ENCODE measurements at places on chromosomes 2 and 18.

DNA sequence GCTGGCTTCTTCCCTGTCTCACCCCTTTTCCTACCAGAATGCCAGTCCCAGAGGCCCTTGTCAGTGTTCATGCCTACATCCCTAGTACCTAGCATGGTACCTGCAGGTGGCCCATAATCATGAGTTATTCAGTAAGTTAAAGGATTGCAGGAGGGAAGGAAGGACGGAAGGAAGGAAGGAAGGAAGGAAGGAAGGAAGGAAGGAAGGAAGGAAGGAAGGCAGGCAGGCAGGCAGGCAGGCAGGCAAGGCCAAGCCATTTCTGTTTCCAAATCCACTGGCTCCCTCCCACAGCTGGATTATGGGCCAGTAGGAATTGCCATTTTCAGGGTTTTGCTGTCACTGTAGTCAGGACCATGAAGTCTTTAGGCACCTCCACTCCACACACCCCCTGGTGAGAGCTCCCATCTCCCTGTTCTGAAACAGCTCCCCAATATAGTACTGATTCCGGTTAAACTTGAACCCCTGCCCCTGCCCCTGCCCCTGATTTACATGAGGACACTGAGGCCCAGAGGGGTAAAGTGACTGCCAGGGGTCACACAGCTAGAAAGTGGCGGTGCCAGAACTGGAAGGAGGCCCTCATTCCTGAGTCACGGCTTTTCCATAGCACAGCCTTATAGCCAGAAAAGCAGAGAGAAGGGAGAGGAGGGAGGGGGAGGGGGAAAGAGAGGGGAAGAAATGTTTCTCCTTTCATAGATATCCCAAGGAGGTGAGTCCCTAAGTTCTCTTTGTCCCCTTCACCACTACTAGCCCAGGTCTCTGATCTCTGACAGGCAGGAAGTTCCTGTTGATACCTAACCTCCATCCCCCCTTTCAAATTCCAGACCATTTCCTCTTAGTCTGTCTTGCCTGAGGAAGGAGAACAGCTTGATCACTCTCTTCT, 12.2 kb upstream of the TNS1 start:
- no peak for DNase-seq
- H3K4me1 ChIP-seq = peaks cover 43% of the 10 kb centered on the region
- no peak overlapping the region for H3K4me3 ChIP-seq
- H3K36me3 ChIP-seq = no peaks in the 10 kb centered on the region
- no peak overlapping the region for H3K27ac ChIP-seq

DNA sequence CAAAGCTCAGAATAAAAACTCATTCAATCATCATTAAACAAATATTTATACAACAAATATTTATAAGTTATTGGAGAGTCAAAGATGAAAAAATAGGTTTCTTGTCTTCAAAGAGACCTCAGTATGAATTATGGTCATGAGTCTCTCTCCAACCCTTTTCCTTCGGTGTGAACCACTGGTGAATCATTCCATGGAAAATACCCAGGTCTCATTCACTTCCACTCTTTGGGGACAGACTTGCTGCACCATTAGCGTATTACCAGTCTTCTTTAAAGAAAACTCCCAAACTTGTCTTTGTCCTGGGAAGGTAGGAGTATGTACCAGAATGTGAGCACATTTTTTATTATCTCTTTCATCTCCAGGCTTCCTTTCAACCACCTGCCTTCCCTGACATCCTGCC, 257.4 kb upstream of the RBMS1 start:
- H3K4me1 ChIP-seq = peaks cover 51% of the 10 kb centered on the region
- no peaks in the 10 kb centered on the region for H3K27me3 ChIP-seq
- peak overlapping the region; percentile 62 for H3K27ac ChIP-seq

GRCh38 chr2:127371037-127371436, 16.7 kb downstream of the MAP3K2 start:
- no peaks in the 10 kb centered on the region for H3K27me3 ChIP-seq
- peaks cover 19% of the 10 kb centered on the region for H3K36me3 ChIP-seq
- no peak for DNase-seq
- no peak overlapping the region for H3K4me3 ChIP-seq
- H3K4me1 ChIP-seq = peaks cover 14% of the 10 kb centered on the region

DNA sequence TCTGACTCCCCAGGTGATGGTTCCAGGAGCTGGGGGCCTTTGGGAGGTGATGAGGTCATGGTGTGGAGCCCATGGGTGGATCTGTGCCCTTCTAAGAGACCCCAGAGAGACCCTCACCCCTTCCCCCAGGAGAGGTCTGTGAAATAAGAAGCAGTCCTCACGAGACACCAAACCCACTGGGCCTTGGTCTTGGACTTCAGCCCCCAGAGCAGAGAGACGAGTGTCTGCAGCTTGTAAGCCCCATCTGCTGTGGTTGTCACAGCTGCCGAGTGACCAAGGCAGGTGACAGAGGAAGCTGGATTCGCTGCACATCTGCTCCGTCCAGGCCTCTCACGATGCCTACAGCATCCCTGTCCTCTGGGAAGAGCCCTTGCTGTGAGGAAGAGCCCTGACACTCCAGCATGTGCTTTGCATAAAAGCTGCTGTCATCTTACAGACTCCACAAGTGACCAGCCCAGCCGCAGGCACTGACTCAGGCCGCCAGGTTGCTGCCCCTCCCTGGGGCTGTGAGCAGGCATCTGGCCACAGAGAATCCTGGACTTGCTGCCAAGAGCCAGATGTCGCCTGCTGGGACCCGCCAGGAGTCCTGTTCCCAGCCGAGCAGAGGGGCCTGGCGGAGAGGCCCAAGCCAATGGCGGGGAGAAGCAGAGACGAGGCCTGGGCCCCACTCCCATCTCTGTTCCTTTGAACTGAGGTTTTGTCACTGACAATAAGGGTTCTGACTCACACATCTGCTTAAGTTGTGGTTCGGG, 150.8 kb downstream of the PXDN start:
- no peaks in the 10 kb centered on the region for H3K36me3 ChIP-seq
- H3K4me1 ChIP-seq = peaks cover 10% of the 10 kb centered on the region

DNA sequence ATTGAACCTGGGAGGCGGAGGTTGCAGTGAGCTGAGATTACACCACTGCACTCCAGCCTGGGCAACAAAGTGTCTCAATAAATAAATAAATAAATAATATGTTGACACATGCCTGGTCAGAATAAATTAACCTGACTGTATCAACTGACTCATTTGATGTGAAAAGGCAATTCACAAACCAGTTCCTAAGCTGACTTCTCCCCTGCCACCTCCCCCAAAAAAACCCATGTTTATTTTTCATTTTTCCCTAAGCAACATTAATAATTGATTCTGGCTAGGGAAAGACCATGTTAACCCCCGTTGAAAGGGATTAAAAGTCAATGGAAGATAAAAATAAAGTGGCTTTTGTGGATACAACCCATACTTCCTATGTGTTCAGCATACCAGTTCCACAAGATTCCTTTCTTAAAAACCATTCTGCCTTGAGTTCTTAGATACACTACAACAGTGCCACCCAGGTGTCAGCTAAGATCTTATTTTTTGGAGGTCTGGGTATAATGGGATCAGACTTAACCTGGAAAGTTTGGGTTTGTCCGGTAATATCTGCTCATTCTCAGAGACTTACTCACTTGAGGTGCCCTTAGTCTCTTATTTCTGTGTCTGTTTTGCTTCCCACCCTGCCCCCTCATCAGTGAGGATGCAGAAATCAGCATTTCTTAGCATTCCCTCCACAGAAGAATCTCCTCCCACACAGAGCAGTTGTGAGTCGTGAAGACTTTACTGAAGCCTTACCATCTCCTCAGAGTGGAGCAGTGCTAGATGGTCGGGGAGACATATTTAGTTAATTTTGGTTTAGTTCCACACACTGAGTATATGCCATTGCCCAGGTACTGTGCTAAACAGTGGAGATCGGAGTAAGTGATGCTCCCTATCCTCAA, 10.1 kb upstream of the MCFD2 start:
- peaks cover 17% of the 10 kb centered on the region for H3K36me3 ChIP-seq
- no peak overlapping the region for H3K4me3 ChIP-seq
- no peak for DNase-seq
- H3K27ac ChIP-seq = no peak overlapping the region

DNA sequence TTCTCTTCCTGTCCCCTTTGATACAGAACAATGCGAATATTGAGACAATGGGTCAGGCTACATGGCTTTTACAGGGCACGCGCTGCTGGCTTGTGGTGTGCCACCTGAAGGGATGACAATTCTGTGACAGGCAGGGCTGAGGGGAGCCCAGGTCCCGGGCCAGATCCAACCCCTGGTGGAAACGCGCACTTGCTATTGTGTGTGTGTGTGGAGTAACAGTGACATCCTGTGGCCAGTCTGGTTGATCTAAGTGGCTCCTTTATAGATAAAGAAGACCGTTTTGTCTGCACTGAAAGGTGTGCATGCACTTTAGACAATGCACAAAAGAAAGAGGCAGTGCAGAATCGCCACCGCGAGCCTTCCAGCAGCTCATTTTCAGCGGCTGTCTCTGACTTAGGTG, 273.6 kb downstream of the HRH4 start:
- peaks cover 15% of the 10 kb centered on the region for H3K27me3 ChIP-seq
- H3K4me3 ChIP-seq = no peak overlapping the region
- no peaks in the 10 kb centered on the region for H3K36me3 ChIP-seq
- DNase-seq = peak; percentile 80
- no peaks in the 10 kb centered on the region for H3K4me1 ChIP-seq

DNA sequence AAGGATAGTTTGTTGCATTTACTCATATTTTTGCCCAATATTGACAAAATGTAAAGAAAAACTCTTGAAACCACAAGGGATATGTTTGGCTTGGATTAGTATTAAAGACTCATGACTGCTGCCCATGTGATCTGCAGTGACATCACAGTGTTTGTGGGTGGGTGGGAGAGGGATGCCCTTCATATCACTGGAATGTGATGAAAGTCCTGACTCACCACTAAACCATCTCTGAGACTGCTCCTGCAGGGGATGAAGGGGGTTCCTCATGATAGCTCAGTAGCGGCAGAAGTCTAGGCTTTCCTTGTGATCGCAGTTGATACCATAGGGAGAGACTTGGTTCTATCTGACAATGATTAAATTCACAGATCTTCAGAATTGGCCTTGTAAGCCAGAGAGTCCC, 451.2 kb downstream of the CNTNAP5 start:
- no peak for DNase-seq
- H3K27ac ChIP-seq = no peak overlapping the region
- no peaks in the 10 kb centered on the region for H3K36me3 ChIP-seq
- H3K4me3 ChIP-seq = no peak overlapping the region

DNA sequence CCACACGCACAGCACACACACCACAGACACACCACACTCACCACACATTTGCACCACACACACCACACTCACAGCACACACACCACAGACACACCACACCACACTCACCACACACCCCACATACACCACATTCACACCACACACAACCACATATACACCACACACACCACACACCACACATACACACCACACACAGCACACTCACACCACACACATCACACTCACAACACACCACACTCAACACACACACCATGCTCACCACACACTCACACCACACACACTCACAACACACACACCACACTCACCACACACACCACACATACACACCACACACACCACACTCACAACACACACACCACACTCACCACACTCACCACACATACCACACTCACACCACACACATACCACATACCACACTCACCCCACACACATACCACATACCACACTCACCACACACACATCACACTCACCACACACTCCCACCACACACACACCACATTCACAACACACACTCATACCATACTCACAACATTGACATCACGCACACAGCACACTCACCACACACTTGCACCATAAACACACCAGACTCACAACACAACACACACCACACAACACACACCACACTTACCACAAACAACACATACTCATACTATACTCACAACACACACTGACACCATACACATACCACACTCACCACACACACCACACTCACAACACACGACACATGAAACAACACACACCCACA, 60.0 kb downstream of the SDC1 start:
- no peaks in the 10 kb centered on the region for H3K36me3 ChIP-seq
- no peak overlapping the region for H3K27ac ChIP-seq
- peaks cover 3% of the 10 kb centered on the region for H3K27me3 ChIP-seq
- H3K4me3 ChIP-seq = no peak overlapping the region
- no peaks in the 10 kb centered on the region for H3K4me1 ChIP-seq

GRCh38 chr2:84938194-84938879, 32.6 kb upstream of the KCMF1 start:
- no peak overlapping the region for H3K4me3 ChIP-seq
- no peak for DNase-seq
- no peak overlapping the region for H3K27ac ChIP-seq

DNA sequence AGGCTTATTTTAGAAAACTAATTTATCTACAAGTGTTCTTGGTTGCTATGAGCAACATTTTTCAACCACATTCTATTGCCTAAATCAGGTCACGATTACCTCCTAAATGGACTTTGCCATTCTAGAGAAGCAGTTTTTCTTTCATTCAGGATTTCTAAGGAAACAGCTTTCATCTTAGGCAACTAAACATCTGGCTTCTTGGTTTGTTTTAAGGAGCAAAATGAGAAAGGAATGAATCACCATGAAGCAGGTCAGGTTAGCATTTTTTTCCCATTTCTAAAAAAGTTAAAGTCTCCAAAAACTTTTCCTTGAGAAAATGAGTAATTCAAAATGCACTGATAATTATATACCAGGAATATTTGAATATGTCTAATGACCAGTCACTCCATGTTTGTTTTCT, 114.8 kb downstream of the GAREM1 start:
- H3K4me1 ChIP-seq = peaks cover 28% of the 10 kb centered on the region
- no peak overlapping the region for H3K4me3 ChIP-seq
- H3K36me3 ChIP-seq = no peaks in the 10 kb centered on the region
- peak overlapping the region; percentile 59 for H3K27ac ChIP-seq
- H3K27me3 ChIP-seq = no peaks in the 10 kb centered on the region

DNA sequence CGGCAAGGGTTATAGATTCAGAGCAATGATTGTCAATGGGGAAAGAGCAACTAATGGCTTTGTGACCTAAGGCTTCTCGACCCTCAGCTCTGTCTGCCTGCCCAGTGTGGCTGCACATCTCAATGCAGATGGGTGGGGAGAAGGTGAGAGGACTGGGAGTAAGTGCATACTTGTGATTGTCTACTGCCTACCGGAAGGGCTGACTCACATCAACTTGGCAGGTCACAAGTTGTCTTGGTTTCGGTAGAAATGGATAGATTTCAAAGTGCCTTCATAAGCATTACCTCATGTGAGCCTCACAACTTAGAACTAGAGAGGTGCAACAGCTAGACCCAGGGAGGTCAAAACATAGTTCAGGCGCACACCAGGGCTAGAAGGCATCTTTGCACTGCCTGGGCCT, 29.4 kb downstream of the STAT1 start:
- no peaks in the 10 kb centered on the region for H3K27me3 ChIP-seq
- H3K4me3 ChIP-seq = no peak overlapping the region
- H3K27ac ChIP-seq = no peak overlapping the region
- no peak for DNase-seq

DNA sequence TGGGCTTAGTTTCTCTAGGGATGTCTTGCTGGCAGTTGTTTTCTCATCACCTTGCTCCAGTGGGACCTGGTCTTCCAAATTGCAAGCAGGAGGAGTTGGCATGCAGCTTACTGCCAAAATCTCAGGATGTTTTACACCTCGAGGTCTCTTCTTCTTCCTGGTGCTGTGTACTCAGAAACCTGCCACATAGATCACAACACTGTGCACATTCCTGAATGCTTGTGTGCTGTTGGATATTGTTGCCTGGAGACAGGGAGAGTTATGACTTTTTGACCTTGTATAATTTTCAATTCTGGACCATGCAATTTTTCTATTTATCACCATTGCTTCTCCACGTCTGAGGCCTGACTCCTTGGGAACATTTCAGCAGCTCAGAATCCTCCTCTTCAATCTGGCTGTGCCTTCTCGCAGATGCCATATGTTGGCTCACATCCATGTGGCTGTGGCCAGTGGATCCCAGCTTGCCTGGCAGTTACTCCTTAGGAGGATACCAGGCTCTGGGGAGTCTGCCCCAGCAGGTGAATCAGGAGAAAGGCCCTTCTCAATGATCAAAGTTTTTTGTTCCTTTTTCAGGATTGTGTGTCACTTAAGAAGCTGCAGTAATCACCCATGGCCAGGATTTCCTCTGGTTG, 489.3 kb downstream of the TSN start:
- no peak overlapping the region for H3K27ac ChIP-seq
- H3K4me1 ChIP-seq = no peaks in the 10 kb centered on the region
- H3K4me3 ChIP-seq = no peak overlapping the region
- no peak for DNase-seq
